ENCODE measurements at places on chromosomes 4 and X. TPM values are rescaled to one million over a fixed set of nuclear protein-coding genes. Genes with fewer than 3 reads are reported as not detected.

GRCh38 chrX:120463241-120463640, 5.9 kb downstream of the LAMP2 start:
- H3K27me3 ChIP-seq = no peaks in the 10 kb centered on the region
- peaks cover 4% of the 10 kb centered on the region for H3K4me1 ChIP-seq
- no peak overlapping the region for H3K4me3 ChIP-seq
- no peaks in the 10 kb centered on the region for H3K36me3 ChIP-seq
- H3K27ac ChIP-seq = no peak overlapping the region

The PABPC1L2B gene
- not detected for total RNA-seq

DNA sequence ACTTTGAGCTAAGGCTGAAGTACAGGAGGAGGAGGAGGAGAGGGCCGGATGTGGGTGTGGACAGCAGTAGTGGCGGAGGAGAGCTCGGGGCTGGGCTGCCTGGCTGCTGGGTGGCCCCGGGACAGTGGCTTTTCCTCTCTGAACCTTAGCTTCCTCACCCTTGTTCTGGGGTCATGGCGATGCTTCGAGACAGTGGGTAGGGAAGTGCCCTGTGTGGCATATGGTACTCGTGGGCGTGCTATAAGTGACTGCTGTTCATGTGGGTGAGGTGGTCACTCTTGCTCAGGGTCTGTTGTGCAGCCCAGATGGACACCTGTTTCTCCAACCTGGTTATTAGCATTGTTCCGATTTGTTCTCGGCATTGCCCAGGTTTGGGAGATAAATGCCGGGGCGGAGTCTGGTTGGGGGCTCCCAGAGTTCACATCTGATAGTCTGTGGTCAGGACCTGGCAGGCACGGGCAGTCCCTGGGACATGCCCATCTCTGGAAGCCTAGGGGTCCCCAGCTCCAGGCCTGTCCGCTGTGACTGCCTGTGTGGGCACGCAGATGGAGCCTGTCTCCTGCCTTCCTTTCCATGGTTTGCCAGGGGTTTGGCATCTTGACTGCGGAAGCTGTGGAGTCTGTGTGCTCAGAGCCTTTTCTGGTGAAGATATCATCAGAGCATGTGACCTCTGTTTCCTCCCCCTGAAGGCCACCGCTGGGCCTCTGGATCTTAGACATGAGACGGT, 4.9 kb upstream of the CPZ start:
- DNase-seq = no peak
- H3K36me3 ChIP-seq = no peaks in the 10 kb centered on the region
- H3K4me1 ChIP-seq = no peaks in the 10 kb centered on the region
- no peak overlapping the region for H3K27ac ChIP-seq

The CYP4V2 gene
- 50.5 TPM for total RNA-seq

GRCh38 chrX:108447303-108447702, 7.7 kb downstream of the COL4A5 start:
- DNase-seq = no peak
- no peak overlapping the region for H3K27ac ChIP-seq
- H3K4me1 ChIP-seq = no peaks in the 10 kb centered on the region
- no peaks in the 10 kb centered on the region for H3K36me3 ChIP-seq

The WWC2 gene
- 76.7 TPM for total RNA-seq

DNA sequence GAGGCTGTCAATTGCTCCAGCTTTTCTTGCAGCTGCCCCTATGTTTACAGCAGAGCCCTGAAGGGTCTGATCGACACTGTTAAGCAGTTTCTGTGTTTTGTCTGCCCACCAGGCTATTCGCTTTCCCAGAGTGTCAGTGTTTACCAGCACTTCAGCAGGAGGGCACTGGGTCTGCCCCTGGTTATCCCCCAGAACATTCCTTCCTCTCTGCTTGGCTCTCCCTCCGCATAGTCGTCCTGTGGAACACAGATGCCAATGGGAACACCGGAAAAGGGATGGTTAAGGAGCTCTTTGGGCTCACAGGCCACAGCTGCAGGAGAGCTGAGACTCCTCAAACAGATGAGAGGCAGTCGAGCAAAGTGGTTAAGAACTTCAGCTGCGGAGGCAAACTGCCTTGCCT, 71.3 kb upstream of the FBXW7 start:
- no peak overlapping the region for H3K4me3 ChIP-seq
- no peaks in the 10 kb centered on the region for H3K4me1 ChIP-seq
- H3K36me3 ChIP-seq = no peaks in the 10 kb centered on the region
- no peaks in the 10 kb centered on the region for H3K27me3 ChIP-seq
- H3K27ac ChIP-seq = no peak overlapping the region
- no peak for DNase-seq

The MAGEA2B gene
- 2.1 TPM for total RNA-seq

DNA sequence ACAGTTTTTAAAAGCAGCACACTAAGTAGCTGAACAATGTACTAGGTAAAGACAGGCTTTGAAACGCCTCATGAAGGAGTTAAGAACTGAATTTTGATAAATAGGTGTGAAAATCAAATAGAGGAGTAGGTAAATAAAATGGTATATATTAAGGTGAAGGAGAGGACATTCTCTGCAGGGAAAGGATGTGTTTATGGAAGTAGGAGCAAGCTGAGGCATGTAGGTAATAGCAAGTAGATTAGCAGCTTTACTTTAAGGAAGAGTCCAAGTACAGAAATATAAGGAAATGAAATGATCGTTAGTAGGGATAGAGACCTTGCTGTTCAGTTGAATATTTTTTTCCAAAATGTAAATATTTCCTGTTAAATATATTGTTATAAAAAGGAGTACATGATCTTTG, 12.5 kb downstream of the METAP1 start:
- H3K27me3 ChIP-seq = no peaks in the 10 kb centered on the region
- no peaks in the 10 kb centered on the region for H3K36me3 ChIP-seq
- DNase-seq = no peak
- H3K4me3 ChIP-seq = no peak overlapping the region
- peaks cover under 1% of the 10 kb centered on the region for H3K4me1 ChIP-seq

The FHDC1 gene
- 3.8 TPM for total RNA-seq

GRCh38 chrX:110964786-110965185, 131.2 kb upstream of the PAK3 start:
- no peak for DNase-seq
- no peaks in the 10 kb centered on the region for H3K27me3 ChIP-seq
- H3K27ac ChIP-seq = no peak overlapping the region
- H3K4me3 ChIP-seq = no peak overlapping the region

The GPR119 gene
- 0.55 TPM for total RNA-seq

GRCh38 chr4:187598196-187598595, 397.4 kb upstream of the ZFP42 start:
- no peak overlapping the region for H3K4me3 ChIP-seq
- H3K36me3 ChIP-seq = no peaks in the 10 kb centered on the region
- no peaks in the 10 kb centered on the region for H3K4me1 ChIP-seq
- no peaks in the 10 kb centered on the region for H3K27me3 ChIP-seq
- H3K27ac ChIP-seq = no peak overlapping the region
- DNase-seq = no peak

The CXCL3 gene
- 0.68 TPM for total RNA-seq

DNA sequence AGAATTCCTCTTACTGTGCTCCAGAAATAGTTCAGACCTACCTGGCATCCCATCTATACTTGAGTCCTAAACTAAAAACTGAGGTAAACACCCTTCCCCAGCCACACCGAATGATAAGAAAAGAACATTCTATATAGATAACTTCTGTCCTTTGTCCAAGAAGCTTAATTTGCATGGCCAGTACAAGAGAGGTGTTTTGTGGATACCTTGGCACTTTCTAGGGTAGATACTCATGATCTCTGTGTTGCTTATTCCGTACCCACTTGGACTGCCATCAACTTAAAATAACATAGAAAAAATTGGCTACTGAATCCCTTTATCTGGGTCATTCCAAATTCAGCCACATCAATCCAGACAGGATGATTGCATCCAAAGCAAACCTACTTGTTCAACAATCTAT, 1050.4 kb downstream of the STIM2 start:
- H3K27ac ChIP-seq = no peak overlapping the region
- no peak for DNase-seq
- no peaks in the 10 kb centered on the region for H3K4me1 ChIP-seq
- H3K27me3 ChIP-seq = no peaks in the 10 kb centered on the region

- no peaks in the 10 kb centered on the region for H3K36me3 ChIP-seq
- H3K4me3 ChIP-seq = no peak overlapping the region
- peaks cover 15% of the 10 kb centered on the region for H3K4me1 ChIP-seq
Observed at GRCh38 chrX:10047133-10047532, 80.0 kb downstream of the CLDN34 start.

GRCh38 chr4:89105726-89106125, 5.6 kb upstream of the TIGD2 start:
- no peak for DNase-seq
- H3K36me3 ChIP-seq = no peaks in the 10 kb centered on the region
- peaks cover 4% of the 10 kb centered on the region for H3K4me1 ChIP-seq
- H3K27me3 ChIP-seq = no peaks in the 10 kb centered on the region
- no peak overlapping the region for H3K27ac ChIP-seq

The FRMD7 gene
- not detected for total RNA-seq

DNA sequence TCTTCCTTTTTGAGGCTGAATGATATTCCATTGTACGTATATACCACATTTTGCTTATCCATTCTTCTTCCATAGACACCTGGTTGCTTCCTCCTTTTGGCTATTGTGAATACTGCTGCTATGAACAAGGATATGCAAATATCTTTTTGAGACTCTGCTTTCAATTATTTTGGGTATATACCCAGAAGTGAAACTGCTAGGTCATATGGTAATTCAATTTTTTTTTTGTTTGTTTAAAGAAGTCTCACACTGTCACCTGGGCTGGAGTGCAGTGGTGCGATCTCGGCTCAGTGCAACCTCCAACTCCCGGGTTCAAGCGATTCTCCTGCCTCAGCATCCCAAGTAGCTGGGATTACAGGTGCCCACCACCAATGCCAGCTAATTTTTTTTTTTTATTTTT, 75.3 kb downstream of the METTL14 start:
- peaks cover 69% of the 10 kb centered on the region for H3K4me1 ChIP-seq
- no peak overlapping the region for H3K4me3 ChIP-seq

The TMPRSS11E gene
- total RNA-seq = 0.62 TPM

DNA sequence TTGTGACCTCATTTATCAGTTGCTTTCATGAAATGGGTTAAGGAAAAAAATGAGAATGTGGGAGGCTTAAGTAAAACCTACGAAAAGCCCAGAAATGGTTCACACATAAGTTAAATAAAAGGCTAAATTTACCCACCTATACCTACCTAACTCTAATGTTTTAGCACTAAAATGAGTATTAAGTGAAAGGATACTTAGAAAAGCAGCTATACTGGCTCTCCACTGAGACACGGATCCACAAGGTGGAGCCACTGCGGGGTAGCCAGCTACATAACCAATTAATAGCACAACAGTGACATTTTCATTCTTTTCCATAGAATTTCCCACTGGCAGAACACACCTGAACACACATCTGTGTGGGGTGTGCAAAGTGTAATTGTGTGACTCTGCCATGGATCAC, 101.9 kb downstream of the MAML3 start:
- H3K27me3 ChIP-seq = no peaks in the 10 kb centered on the region
- no peak overlapping the region for H3K27ac ChIP-seq
- H3K36me3 ChIP-seq = no peaks in the 10 kb centered on the region
- DNase-seq = peak; percentile 68
- peaks cover 8% of the 10 kb centered on the region for H3K4me1 ChIP-seq

DNA sequence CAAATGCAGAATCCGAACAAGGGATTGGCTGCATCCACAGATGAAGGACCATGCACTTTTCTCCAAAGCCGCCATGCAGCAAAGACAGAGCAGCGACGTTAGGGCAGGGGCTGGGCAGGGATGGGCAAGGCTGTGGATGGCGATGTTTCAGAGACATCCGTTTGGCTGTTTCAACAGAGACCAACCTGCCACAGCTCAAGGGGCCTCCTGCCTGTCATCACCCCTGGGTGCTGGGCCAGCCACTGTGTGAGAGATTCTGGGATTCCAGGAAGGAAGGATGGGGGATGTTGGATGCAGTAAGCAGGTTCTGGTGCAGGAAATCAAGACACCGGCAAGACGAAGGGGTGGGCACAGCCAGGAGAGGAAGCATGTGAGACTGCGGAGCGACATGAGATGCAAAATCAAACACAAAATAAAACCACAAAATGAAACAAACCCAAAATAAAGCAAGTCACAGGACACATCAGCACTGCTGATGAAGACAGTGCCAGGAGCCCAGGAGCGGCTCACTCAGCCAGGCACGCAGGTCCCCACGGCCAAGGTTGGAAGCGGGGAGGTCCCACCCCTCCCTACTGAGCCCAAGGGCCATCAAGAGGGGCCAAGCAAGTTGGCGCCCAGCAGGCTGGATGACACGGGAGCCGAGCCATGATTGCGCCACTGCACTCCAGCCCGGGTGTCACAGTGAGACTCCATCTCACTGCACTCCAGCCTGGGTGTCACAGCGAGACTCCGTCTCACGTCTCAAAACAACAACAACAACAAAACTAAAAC, 68.1 kb downstream of the FAM53A start:
- H3K4me1 ChIP-seq = no peaks in the 10 kb centered on the region
- no peaks in the 10 kb centered on the region for H3K27me3 ChIP-seq
- no peak overlapping the region for H3K4me3 ChIP-seq
- no peak overlapping the region for H3K27ac ChIP-seq
- no peaks in the 10 kb centered on the region for H3K36me3 ChIP-seq

- H3K4me3 ChIP-seq = no peak overlapping the region
- no peaks in the 10 kb centered on the region for H3K27me3 ChIP-seq
- no peaks in the 10 kb centered on the region for H3K4me1 ChIP-seq
- H3K27ac ChIP-seq = no peak overlapping the region
Observed at GRCh38 chr4:180640193-180640592, 1603.0 kb upstream of the TENM3 start.

DNA sequence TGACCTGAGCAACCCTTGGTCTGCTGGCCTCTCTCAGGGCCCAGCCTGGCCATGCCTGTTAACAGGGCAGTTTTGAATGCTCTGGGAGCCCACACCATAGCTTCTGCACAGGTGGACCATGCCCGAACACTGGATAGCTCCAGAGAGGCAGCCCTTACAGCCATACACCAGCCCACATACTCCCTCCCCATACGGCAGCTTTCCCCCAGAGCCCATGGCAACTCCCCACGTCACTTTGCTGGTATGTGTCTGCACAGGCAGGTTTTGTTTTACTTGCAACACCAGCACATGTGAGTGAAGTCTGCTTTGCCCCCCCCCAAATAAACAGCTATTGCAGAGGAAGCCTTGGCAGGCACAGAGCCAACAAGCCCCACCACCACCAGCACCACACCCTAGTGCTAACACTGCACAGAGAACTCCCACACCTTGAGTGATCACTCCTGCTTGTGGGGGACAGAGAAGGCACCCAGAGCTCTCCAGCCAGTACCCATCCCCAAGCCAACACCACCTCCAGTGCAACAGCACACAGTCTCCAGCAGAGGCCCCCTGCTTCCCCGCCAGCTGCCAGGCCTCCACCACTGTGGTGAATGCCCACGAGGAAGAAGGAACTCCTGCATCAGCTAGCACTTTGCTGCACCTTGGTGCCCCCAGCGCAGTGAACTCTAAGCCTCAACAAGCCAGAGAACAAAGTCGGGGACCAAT, 87.3 kb downstream of the STPG2 start:
- no peak overlapping the region for H3K4me3 ChIP-seq
- H3K27me3 ChIP-seq = no peaks in the 10 kb centered on the region
- DNase-seq = no peak

The ADGRG2 gene
- 5.8 TPM for total RNA-seq

The DIPK2B gene
- 5.8 TPM for total RNA-seq

The IBSP gene
- total RNA-seq = not detected

The MTNR1A gene
- total RNA-seq = 1.9 TPM

The NSUN7 gene
- 33.3 TPM for total RNA-seq

- H3K27ac ChIP-seq = no peak overlapping the region
- no peak for DNase-seq
- H3K36me3 ChIP-seq = no peaks in the 10 kb centered on the region
Observed at GRCh38 chr4:30757357-30757756, 37.2 kb downstream of the PCDH7 start.

GRCh38 chr4:26930964-26931363, 70.3 kb downstream of the STIM2 start:
- no peaks in the 10 kb centered on the region for H3K36me3 ChIP-seq
- H3K27ac ChIP-seq = no peak overlapping the region
- H3K4me3 ChIP-seq = no peak overlapping the region
- DNase-seq = no peak
- no peaks in the 10 kb centered on the region for H3K27me3 ChIP-seq

The CYLC1 gene
- total RNA-seq = 11.7 TPM

The DCLK2 gene
- total RNA-seq = 14.8 TPM

Data from testis (tissue), 5 donors.